ENCODE measurements at places on chromosomes 7 and 10. TPM values are rescaled to one million over a fixed set of nuclear protein-coding genes. Genes with fewer than 3 reads are reported as not detected.

The C10orf88 gene
- total RNA-seq, result 6.6 TPM

The ACBD7 gene
- total RNA-seq, result 3.5 TPM

The TMEM140 gene
- 8.2 TPM for total RNA-seq

The FRA10AC1 gene
- total RNA-seq, result 11.4 TPM

The NKX6-2 gene
- not detected for total RNA-seq

The C10orf95 gene
- 0.85 TPM for total RNA-seq

The GET4 gene
- 50.0 TPM for total RNA-seq

The LBX1 gene
- not detected for total RNA-seq

The TAS2R5 gene
- total RNA-seq, result 4.0 TPM

The ZNF488 gene
- total RNA-seq, result 1.9 TPM

The NEUROG3 gene
- not detected for total RNA-seq

The SPDYE5 gene
- total RNA-seq, result not detected

GRCh38 chr7:141073641-141074161 lies at the start of gene TMEM178B:
TSS of gene TMEM178B (plus strand) at chr7:141074064.
- DNase-seq, result peak; percentile 7
- H3K36me3 ChIP-seq, result no peaks in the 10 kb centered on the region
- H3K27me3 ChIP-seq, result no peaks in the 10 kb centered on the region
- H3K4me1 ChIP-seq, result no peaks in the 10 kb centered on the region
- peak within 1 kb of the TSS; percentile 58 for H3K4me3 ChIP-seq

DNA sequence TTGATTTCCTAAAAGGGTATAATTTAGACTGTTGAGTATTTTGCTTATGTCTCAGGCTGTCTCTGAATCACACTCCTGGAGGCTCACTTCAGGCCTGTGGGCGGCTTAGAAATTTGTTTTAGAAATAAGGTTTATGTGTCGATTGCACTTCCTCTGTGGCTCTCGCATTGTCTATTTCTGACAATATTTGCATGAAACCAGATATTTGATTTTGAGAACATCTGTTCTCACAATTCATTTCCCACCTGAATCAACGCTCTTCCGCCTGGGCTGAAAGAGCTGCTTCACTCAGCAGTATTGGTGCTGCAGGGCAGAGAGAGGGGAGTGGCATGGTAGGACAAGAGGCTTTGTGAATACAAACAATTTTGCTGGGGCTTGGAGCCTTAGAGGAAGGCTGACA lies 262.0 kb downstream of the ADRA2A start:
- no peak for DNase-seq
- H3K4me1 ChIP-seq, result no peaks in the 10 kb centered on the region
- no peak overlapping the region for H3K4me3 ChIP-seq
- no peak overlapping the region for H3K27ac ChIP-seq
- no peaks in the 10 kb centered on the region for H3K36me3 ChIP-seq

GRCh38 chr7:16648551-16648950 lies 2.6 kb downstream of the BZW2 start:
- no peak for DNase-seq
- H3K27me3 ChIP-seq, result no peaks in the 10 kb centered on the region
- no peak overlapping the region for H3K4me3 ChIP-seq
- H3K27ac ChIP-seq, result no peak overlapping the region
- H3K36me3 ChIP-seq, result no peaks in the 10 kb centered on the region

DNA sequence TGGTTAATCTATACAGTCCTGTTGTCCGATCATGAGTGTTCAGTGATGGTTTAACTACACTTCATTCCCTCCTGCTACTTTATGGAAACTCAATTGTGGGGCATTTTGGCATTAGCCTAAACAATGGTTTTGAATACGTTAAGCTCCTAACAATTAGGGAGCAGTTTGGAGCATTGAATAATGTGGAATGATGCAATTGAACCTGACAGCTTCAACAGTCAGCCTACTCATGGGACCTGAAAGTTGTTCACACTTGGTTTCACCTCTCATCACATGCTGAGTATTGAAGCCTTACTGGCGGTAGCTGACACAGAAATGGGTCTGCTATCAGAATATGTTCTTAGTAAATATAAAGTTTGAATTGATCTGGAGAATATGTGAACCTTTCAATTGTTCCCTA lies 186.1 kb downstream of the MLLT10 start:
- H3K4me1 ChIP-seq, result no peaks in the 10 kb centered on the region
- no peak overlapping the region for H3K27ac ChIP-seq
- H3K4me3 ChIP-seq, result no peak overlapping the region
- H3K27me3 ChIP-seq, result no peaks in the 10 kb centered on the region
- H3K36me3 ChIP-seq, result no peaks in the 10 kb centered on the region
- no peak for DNase-seq

DNA sequence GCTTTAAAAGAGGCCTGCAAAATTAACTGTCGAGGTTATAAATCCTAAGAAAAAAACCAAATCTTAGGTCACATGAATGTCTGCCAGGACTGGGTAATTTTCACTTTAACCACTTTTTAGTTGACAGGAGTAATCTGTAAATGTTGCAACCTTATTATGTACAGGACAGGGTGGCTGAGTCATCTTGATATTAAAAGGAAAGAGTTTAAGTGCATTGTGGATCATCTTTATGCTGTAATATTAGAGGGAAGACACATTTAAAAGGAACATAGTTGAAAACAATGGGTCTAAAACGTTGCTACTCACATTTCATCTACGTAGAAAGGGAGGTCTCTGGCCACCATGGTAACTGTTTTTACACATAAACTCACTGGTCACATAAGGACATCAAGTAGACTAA lies 115.5 kb downstream of the LSMEM1 start:
- H3K27ac ChIP-seq, result no peak overlapping the region
- H3K4me1 ChIP-seq, result no peaks in the 10 kb centered on the region
- no peaks in the 10 kb centered on the region for H3K27me3 ChIP-seq
- DNase-seq, result no peak

DNA sequence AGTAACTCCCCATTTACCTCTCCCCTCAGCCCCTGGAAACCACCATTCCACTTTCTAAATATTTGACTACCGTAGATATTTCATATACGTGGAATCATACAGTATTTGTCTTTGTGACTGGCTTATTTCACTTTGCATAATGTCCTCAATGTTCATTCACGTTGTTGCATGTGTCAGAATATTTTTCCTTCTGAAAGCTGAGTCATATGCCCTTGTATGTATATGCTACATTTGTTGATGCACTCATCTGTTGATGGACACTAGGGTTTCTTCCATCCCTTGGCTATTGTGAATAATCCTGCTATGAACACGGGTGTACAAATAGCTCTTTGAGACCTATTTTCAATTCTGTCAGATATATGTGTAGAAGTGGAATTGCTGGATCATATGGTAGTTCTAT lies 25.8 kb upstream of the TSPAN13 start:
- no peak overlapping the region for H3K4me3 ChIP-seq
- H3K36me3 ChIP-seq, result no peaks in the 10 kb centered on the region
- no peak for DNase-seq
- no peak overlapping the region for H3K27ac ChIP-seq
- no peaks in the 10 kb centered on the region for H3K27me3 ChIP-seq
- no peaks in the 10 kb centered on the region for H3K4me1 ChIP-seq

GRCh38 chr10:113681533-113682470 lies 2.1 kb downstream of the CASP7 start:
- DNase-seq, result no peak
- H3K36me3 ChIP-seq, result no peaks in the 10 kb centered on the region
- no peaks in the 10 kb centered on the region for H3K27me3 ChIP-seq
- H3K4me3 ChIP-seq, result no peak overlapping the region
- no peak overlapping the region for H3K27ac ChIP-seq

DNA sequence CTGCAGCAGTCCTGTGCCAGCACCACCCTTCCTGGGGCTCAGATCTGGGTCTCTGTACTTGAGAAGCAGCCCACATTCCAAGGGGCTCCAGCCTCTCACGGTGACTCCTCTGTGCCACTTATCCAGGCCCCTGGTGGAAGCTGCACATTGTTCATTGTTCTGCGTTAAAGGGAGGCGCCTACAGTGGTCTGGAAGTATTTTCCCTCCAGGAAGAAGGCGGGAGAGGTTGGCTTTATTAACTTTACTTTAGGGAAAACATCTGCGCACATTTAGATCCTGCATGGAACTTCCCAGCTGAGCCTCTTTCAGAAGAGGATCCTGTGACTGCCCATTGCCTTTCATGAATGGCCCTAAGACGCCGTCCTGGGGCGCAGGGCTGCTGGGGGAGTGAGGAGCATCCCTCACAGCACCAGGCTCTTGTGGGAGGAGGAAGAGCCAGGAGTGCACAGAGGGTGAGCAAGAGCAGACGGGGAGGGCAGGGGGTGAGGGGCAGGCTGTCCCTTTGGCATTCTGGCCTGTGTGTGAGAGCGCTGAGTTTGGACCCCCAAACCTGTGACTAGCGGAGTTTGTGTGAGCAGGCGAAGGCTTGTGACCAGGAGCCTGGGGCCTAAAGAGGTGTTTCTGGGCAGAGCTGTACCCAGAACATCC lies 98.6 kb upstream of the BTBD16 start:
- no peak for DNase-seq
- no peak overlapping the region for H3K27ac ChIP-seq
- no peaks in the 10 kb centered on the region for H3K4me1 ChIP-seq
- no peaks in the 10 kb centered on the region for H3K36me3 ChIP-seq
- no peak overlapping the region for H3K4me3 ChIP-seq

GRCh38 chr7:80127412-80128160 lies 7.0 kb upstream of the GNAI1 start:
- no peaks in the 10 kb centered on the region for H3K27me3 ChIP-seq
- no peaks in the 10 kb centered on the region for H3K4me1 ChIP-seq
- no peak for DNase-seq
- H3K27ac ChIP-seq, result no peak overlapping the region
- no peak overlapping the region for H3K4me3 ChIP-seq
- no peaks in the 10 kb centered on the region for H3K36me3 ChIP-seq

- no peaks in the 10 kb centered on the region for H3K27me3 ChIP-seq
- H3K4me1 ChIP-seq, result no peaks in the 10 kb centered on the region
- no peak for DNase-seq
- no peaks in the 10 kb centered on the region for H3K36me3 ChIP-seq
- no peak overlapping the region for H3K4me3 ChIP-seq
- H3K27ac ChIP-seq, result no peak overlapping the region
Measured at GRCh38 chr7:140069298-140069949, 6.7 kb upstream of the PARP12 start.
